ENCODE measurements at places on chromosomes 3 and 15. TPM values are rescaled to one million over a fixed set of nuclear protein-coding genes. Genes with fewer than 3 reads are reported as not detected.

Gene SEMA4B
- 19.5 TPM for total RNA-seq

Gene GLDN
- 0.43 TPM for total RNA-seq

Gene LRTM1
- not detected for total RNA-seq

GRCh38 chr15:52128568-52128967 is 16.0 kb upstream of the BCL2L10 start:
- no peak for DNase-seq

- no peak for DNase-seq
Measured at GRCh38 chr3:62027241-62027640, 346.1 kb downstream of the FEZF2 start.

Data from right lobe of liver (tissue), 6 donors.